ENCODE measurements at places on chromosomes 7 and 10. TPM values are rescaled to one million over a fixed set of nuclear protein-coding genes. Genes with fewer than 3 reads are reported as not detected.

DNA sequence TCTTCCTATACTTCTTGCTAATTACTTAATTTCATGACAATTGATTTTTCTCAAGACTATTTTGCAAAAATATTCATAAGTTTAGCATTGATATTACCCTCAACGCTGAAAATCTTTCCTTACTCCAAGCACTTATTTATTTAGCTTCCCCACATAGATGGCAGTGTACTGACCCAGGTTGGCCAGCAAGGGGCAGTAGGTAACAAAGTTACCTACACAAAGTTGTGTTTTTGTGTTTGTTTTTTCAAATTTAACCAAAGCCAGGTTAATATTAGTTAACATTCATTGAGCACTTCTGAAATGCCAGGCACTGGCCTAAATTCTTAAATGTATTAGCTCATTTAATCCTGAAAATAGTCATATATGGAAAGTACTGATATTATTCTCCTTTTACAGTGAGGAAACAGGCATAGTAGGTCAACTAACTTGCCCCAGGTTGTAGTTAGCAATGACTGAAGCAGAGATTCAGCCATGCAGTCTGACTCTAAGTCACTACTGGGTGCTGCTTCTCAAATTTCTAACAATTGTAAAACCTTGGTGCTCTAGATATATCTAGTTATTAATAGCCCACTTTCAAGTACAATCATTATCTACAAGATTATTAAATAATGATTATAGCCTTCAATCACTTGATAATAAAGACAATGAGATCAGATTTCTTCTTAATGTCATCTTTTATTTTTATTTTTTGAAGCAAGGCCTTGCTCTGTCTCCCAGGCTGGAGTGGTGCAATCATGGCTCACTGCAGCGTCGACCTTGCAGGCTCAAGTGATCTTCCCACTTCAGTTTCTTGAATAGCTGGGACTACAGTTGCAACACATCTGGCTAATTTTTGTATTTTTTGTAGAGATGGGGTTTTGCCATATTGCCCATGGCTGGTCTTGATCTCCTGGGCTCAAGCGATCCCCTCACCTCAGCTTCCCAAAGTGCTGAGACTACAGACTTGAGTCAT lies 5.8 kb upstream of the GGCT start:
- peak; percentile 55 for DNase-seq

- no peak for DNase-seq
Observed at GRCh38 chr7:7209412-7210050, 27.2 kb downstream of the C1GALT1 start.

DNA sequence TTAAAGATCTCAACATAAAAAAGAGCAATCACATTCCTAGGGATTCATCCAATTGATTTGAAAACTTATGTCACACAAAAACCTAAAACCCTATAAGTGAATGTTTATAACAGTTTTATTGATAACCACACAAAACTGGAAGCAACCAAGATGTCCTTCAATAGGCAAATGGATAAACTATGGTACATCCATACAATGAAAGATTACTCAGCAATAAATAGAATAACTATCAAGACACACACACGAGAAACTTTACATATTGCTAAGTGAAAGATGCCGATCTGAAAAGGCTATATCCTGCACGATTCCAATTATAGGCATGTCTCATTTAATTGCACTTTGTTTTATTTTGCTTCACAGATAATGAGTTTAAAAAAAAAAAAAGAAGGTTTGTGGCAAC lies 83.3 kb downstream of the ATE1 start:
- no peak for DNase-seq

GRCh38 chr7:2107386-2108070 lies 125.2 kb downstream of the MAD1L1 start:
- no peak for DNase-seq

GRCh38 chr7:47836503-47837202 lies 111.6 kb downstream of the PKD1L1 start:
- no peak for DNase-seq

GRCh38 chr7:55086413-55087201 lies 67.8 kb downstream of the EGFR start:
- peak; percentile 57 for DNase-seq

- no peak for DNase-seq
Observed at GRCh38 chr10:101571271-101571925, 16.7 kb downstream of the POLL start.

Gene ZDHHC6
- total RNA-seq: 18.1 TPM

Measured in right cardiac atrium (tissue), 5 donors.